ENCODE measurements at places on chromosomes 13 and 19.

DNA sequence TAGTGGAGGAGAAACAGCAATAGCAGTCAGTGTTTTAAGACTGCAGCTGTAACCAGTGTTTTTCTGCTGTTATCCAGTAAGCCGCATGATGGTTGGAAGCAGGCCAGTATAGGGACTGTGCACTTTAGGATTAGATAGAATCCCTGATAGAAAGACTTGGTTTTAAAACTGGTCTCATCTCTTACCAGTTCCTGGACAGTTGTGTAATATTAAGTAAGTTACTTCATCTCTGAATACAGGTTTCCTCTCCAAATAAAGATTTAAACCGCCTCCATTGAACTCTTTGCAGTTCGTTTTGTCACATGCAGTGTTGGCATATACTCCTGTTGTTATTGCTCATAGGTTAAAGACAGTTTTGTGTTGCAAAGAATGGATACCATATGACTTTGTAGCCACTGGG is 25.6 kb downstream of the URI1 start:
- no peak for DNase-seq

- peak; percentile 54 for DNase-seq
These were observed 665 bp downstream of the ZNF497 start for GRCh38 chr19:58361900-58362271.

DNA sequence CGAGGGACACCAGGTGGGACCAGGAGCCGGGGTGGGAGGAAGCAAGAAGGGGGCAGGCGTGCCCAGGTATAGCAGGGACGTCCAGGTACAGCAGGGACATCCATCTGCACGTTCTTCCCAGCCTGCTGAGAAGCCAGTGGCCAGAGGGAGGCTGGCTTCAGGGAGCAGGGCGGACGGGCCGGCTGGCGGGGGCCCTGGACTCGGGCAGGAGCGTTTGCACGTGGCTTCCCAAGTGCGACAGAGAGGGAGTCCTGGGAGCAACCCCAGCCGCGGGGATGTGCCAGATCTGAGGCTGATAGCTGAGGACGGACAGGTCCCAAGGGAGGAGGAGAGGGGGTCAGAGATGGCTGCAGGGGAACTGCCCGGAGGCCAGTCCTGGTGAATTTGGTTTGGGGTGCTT is 36.7 kb downstream of the MYO9B start:
- DNase-seq: no peak

GRCh38 chr13:78714717-78715116 is 55.8 kb upstream of the OBI1 start:
- DNase-seq: no peak

- no peak for DNase-seq
These were observed 5.8 kb upstream of the MVB12A start for GRCh38 chr19:17414097-17414496.

DNA sequence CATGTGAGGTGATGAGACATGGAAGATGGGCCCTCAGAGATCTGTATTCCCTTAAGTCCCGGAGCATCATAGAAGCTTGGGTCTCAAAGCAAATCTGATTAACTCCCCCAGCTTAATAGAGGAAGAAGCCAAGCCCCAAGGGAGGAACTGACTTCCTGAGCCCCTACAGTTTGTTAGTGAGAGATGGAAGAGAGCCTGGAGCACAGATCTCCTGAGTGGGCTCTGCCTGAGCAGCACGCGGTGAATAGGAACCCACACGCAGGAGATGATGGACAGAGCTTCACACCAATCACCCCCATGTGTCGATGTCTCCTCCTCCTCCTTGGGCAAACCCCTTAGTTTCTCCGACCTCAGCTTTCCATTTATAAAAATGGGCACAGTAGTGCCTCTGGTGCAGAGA is 50.1 kb upstream of the ATP12A start:
- no peak for DNase-seq

GRCh38 chr19:53492153-53492552 is 24.6 kb downstream of the ZNF813 start:
- no peak for DNase-seq

DNA sequence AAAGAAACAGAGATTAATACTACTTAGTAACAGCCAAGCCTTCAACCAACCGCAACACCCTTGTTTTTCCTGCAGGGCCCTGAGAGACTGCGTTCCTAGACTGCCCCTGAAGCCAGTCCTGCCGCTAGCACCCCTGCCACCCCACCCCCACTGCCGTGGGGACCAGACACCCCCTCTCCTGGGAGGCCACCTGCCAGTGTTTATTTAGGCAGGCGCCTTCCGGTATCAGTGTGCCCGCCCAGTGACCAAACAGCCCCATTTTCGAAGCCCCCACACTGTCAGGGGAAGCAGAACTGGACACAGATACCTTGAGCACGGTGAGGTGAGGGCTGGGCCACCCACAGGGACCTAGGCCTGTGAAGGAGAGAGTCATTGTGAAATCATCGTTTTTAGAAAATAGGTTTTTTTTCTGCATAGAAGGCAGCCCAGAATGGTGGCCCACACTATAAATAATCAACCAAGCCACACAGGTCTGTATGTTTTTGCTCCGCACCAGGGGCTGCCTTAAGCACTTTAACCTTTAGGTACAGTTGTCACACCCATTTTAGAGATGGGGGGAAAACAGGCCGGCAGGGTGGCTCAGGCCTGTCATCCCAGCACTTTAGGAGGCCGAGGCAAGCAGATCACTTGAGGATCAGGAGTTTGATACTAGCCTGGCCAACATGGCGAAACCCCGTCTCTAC is 3.5 kb upstream of the TLE5 start:
- no peak for DNase-seq

DNA sequence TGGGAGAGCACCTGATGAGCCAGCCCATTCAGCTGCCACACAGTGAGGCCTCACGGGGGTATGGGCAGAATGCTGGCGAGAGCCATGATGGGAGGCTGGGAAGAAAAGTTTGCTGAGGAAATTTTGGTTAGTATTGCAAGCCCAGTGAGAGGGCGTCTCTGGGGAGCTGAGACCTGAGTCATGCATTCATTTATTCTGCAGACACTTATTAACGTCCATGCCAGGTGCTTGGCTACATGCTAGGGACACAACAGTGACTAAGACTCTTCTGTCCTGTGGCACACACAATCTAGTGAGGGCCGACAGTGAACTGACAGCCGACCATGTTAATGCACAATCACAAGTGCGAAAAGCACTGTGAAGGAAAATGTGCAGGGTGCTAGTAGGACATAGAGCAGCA is 27.2 kb downstream of the WDR62 start:
- DNase-seq: no peak

GRCh38 chr19:34475975-34476594 is 5.5 kb upstream of the WTIP start:
- DNase-seq: no peak

DNA sequence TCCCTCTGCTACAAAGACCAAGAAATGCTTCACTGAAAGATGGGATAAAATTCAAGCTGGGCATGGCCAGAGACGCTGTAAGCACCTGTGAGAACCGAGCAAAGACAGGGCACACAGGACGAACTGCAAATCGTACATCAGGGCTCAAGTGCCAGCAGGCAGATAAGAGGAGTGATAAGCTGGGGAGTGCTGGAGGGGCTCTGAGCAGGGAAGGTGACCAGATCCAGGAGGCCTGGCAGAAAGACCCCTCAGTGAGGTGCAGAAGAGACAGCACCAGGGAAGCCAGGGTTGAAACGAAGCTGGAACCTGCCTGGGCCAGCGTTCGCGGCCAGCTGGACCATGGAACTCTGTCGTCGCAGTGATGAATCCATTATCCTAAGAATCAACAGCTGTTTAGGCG is 10.2 kb downstream of the RAB20 start:
- DNase-seq: no peak

GRCh38 chr13:89968470-89968869 is 1379.0 kb upstream of the MIR17HG start:
- DNase-seq: no peak

GRCh38 chr19:33161201-33161600 is 29.3 kb downstream of the WDR88 start:
- no peak for DNase-seq

DNA sequence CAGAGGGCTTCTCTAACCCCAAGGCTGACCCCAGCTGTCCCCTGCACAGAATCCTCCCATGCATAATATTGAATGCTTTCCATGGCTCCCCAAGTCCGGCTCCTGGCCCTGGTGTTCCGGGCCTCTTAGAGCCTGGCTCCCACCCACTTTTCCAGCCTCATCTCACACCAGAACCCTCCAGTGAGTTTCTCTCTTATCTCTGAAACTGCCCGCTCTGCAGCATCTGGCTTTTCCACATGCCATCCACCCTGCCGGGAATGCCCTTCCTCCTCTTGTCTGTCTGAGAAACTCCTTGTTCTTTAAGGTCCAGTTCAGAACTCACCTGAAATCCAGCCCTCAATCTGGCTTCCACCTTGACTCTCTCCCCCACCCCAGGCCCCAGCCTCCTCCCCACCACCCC is 6.8 kb downstream of the SYNGR4 start:
- no peak for DNase-seq

DNA sequence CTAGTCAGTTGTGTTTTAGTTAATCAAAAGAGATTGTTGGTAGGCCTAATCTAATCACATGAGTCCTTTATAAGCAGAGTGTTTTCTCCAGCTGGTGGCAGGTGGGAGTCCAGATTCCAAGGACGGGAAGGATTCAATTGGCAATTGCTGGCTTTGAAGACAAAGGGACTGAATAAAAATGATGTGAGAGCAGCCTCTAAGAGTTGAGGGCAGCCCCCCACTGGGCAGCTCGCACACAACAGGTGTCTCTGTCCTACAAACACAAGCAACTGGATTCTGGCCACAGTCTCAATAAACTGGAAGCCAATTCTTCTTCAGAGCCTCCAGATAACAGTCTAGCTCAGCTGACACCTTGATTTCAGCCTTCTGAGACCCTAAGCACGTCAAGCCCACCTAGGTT is 915.2 kb downstream of the PCDH9 start:
- DNase-seq: no peak

DNA sequence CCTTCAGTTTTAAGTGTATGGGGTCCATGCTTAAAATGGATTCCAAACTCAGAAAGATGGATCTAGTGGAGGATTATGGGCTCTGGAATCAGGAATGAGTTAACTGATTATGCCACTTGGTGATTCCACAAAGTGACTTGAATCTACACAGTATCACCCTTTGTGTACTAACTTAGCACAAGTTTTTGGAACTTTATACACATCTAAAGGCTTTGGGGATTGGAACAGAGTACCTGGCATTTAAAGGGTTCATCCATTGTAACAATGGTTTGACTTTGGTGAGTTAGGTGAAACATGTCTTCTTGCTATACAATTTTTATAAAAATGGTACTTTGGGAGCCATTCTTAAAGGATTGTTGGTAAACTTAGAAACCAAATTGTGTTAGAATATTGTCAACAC is 1.1 kb downstream of the RPL21 start:
- no peak for DNase-seq

DNA sequence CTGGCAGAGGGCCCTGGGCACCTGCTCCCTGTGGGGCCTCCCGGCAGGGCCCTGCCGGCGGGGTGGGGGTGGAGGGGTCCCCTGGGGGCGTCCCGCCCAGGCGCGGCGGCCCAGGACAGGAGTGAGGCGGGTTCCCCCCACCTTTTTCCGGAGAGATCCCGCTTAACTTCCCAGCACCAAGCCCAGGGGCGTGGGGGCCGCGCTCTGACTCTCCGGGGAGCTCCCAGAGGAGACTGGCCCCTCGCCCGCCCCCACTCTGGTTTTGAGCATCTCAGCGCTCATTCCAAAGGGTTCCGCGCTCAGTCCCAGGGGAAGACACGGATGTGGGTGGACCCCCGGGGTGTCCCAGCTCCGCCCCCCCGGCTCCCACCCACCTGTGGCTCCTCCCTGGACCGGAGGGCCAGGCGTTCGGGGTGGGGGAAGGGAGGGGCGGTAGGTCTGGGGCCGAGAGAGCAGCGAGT is 476 bp downstream of the C2CD4C start:
- no peak for DNase-seq

GRCh38 chr13:43835701-43836100 is 43.8 kb downstream of the CCDC122 start:
- no peak for DNase-seq

- DNase-seq: no peak
These were observed 1877.7 kb upstream of the PRR20A start for GRCh38 chr13:55263045-55263444.

DNA sequence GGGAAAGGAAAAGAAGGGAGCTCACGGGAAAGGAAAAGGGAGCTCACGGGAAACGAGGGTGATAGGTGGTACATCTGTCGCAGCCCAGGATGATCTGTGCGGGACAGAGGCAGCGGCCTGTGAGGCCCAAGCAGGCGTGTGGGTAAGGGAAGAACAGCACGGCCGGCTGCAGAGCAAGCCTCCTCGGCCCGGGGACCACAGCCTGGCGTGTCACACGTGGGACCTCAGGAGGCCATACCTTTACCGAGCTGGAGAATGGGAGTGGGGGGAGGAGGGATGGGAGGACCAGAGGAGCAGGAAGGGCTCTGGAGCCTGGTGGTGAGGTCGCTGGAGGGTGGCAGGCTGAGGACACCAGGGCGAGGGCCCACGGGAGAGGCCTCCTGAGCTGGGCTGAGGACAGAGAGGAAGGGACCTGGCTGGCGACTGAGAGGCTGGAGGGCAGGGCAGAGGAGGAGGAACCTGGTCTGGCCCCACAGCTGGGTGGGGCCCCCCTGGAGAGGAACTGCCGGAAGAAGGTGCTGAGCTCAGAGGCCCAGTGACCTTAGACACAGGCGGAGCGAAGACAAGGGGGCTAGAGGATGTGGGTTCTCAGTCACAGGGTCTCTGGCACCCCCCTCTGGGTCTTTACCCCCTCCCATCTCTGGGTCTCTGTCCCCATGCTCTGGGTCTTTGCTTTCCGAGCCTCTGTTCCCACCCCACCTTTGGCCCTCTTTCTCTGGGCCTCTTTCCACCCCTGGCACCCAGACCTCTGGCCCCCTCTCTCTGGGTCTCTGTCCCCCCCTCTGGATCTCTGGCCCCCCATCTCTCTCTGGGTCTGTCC is 2.9 kb upstream of the FTL start:
- DNase-seq: peak; percentile 80

DNA sequence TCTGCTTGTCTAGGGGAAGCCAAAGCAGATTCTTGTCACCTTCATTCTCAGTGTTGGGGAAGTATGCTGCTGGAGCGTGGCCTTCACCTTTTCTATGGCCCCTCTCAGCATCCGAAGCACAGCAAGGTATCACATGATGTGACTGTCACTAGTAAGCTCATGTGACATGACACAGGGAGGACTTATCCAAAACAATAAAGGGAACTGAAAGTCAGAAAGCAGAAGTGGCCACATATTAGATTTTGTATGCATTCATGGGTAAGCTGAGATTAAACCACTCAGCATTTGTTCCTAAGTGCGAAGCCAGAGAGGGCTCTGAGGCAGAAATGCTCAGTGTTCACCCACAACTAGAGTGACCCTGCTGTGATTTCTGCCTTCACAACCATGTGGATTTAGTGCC is 72.8 kb upstream of the PCDH8 start:
- DNase-seq: no peak

- DNase-seq: peak; percentile 68
These were observed 441.5 kb upstream of the KLF12 start for GRCh38 chr13:74575729-74576125.

- DNase-seq: peak; percentile 13
These were observed 442 bp upstream of the RFC3 start for GRCh38 chr13:33817513-33817900.

DNA sequence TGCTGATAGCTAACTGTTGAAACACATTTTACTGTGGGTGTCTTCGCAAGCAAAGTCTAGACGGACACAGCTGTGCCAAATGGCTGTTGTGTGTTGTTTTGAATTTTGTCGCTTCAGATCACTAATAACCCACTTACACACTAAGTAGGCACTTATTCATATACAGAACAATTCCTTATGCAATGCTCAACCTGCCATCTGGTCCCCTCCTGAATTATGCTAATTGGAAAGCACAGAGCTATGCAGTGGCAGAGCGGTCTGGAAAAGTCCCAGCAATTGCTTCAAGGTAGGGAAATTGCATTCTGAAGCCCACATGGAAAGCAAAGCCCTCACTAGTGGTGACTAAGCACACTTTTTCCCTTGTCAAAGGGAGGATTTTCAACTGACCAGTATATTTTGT is 69.9 kb downstream of the C13orf42 start:
- DNase-seq: no peak
